GM23338 (cell line): ENCODE measurements at places on chromosomes 4 and X. TPM values are rescaled to one million over a fixed set of nuclear protein-coding genes. Genes with fewer than 3 reads are reported as not detected.

The AWAT2 gene
- total RNA-seq, result not detected in 2 replicates

The MAGEA3 gene
- not detected in 2 replicates for total RNA-seq

The TCEAL6 gene
- total RNA-seq, result 0.24 and 4.2 TPM in 2 replicates

The LRIT3 gene
- 0.14 and 0.43 TPM in 2 replicates for total RNA-seq

The TMEM271 gene
- 0.62 TPM in 1 of 2 replicates, not detected in the other for total RNA-seq
